Caco-2 (cell line): ENCODE measurements at places on chromosomes 3 and 15.
A peak's percentile ranks its signal among the peaks of the same experiment; 100 is the strongest.

- no peaks in the 10 kb centered on the region for H3K27me3 ChIP-seq
- H3K27ac ChIP-seq, result no peak overlapping the region
- H3K4me1 ChIP-seq, result peaks cover 32% of the 10 kb centered on the region
- H3K36me3 ChIP-seq, result no peaks in the 10 kb centered on the region
- no peak for DNase-seq
Observed at GRCh38 chr3:161393310-161393709, 22.0 kb upstream of the SPTSSB start.

- H3K36me3 ChIP-seq, result no peaks in the 10 kb centered on the region
- no peaks in the 10 kb centered on the region for H3K27me3 ChIP-seq
- no peak overlapping the region for H3K4me3 ChIP-seq
Observed at GRCh38 chr3:182726258-182727142, 66.8 kb upstream of the ATP11B start.

GRCh38 chr3:164377466-164377865 lies 700.8 kb downstream of the SI start:
- H3K27ac ChIP-seq, result no peak overlapping the region
- H3K4me3 ChIP-seq, result no peak overlapping the region
- no peak for DNase-seq

DNA sequence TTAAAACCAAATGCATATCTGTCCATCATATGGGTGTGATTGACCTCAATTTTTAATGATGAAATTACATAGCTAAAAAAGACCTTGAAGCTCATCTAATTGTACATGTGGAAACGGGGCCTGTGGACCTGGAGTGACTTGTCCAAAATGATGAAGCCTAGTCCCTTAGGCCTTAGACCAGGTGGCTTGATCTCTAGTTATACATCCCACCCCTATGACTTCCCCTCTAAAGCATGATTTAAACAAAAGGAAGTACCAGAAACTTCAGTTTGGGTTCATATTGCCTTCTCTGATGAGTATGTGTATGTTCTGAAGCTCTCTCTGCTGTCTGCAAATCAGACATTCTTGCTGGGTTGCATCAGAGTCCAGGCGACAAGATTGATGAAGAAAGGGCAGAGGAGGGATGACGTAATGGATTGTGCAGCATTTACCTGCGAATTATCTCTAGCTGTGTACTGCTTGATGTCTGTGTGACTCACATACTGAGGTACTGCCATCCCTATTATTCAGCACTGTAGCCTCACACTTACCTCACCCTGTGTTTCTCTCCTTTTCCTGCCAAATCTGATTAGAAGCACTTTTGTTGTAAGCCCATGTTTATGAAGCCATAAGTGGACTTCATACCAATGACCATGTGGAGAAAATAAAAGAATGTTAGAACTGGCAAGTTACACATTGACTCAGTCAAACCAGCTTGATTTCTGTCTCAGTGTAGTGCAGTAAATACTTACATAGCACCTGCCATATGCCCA lies 111.5 kb downstream of the FILIP1L start:
- H3K27ac ChIP-seq, result peak overlapping the region; percentile 84
- H3K4me3 ChIP-seq, result no peak overlapping the region
- peaks cover 44% of the 10 kb centered on the region for H3K4me1 ChIP-seq
- peak; percentile 81 for DNase-seq
- H3K36me3 ChIP-seq, result no peaks in the 10 kb centered on the region

- H3K36me3 ChIP-seq, result no peaks in the 10 kb centered on the region
- H3K27ac ChIP-seq, result no peak overlapping the region
- no peaks in the 10 kb centered on the region for H3K4me1 ChIP-seq
- no peak overlapping the region for H3K4me3 ChIP-seq
Observed at GRCh38 chr3:29829340-29829739, 548.5 kb downstream of the RBMS3 start.

DNA sequence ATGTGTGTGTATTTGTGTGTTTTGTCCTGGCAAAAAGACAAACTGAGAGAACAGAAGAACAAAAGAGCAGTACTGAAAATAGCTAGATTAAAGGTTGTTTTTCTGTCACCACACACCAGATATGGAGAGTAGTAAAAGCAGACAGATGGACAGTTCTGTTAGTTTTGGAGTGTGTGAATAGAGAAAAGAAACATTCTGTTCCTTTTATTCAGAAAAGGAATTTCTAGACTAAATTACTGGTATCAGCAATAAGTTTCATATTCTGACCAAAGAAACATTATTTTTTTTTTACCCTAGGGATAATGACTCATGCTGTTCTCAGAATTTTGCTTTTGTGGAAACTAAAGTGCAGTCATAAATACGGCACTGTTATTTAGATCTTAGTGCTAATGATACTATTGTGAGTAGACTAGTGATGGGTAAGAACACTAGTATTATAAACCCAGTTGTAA lies 32.9 kb downstream of the PIK3CA start:
- no peaks in the 10 kb centered on the region for H3K27me3 ChIP-seq
- no peak overlapping the region for H3K4me3 ChIP-seq
- no peaks in the 10 kb centered on the region for H3K4me1 ChIP-seq
- H3K36me3 ChIP-seq, result no peaks in the 10 kb centered on the region
- no peak overlapping the region for H3K27ac ChIP-seq

DNA sequence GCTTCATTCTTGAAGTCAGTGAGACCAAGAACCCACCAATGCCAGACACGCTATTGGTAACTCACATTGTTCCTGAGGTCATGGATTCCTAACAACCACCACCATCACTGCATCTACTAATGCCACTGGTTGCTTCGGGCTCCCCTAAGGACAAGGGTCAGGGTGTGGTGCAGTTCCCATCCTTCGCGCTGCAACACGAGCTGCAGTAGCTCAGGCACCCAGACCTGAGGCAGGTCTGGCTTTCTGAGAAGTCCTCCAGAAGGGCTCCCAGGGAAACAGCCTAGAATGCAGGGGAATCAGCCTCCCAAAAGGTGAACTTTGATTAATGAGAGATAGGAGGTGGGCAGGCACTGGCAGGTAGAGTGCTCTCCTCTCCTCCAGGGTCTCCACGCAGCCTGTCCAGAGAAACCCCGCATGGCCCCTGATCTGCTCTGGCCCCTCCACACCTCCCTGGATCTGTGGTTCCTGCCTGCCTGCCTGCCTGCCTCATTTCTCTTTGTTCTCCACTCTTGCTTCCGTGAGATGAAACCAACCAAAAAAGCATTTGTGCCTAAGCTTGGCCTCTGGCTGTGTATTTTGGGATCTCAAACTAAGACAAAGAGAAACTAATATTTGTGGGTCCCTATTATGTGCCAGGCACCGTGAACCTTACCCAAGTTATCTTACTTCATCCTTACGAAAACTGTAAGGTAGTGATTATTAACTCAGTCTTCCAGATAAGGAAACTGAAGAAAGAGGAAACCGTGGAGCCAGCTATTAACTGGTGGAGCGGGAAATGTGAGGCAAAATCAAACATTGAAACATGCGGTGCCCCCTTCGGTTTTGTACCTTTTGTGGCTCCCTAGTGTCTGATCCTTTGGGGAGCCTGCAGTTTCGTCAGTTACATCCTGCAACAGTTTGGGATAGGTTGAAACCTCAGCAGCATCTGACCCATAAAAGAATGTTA lies 43.9 kb upstream of the USP3 start:
- H3K36me3 ChIP-seq, result no peaks in the 10 kb centered on the region
- H3K4me1 ChIP-seq, result peaks cover 30% of the 10 kb centered on the region
- peak overlapping the region; percentile 98 for H3K27ac ChIP-seq
- DNase-seq, result peak; percentile 63
- no peaks in the 10 kb centered on the region for H3K27me3 ChIP-seq

GRCh38 chr15:98866511-98866910 lies 141.1 kb downstream of the PGPEP1L start:
- H3K27ac ChIP-seq, result peak overlapping the region; percentile 94
- no peaks in the 10 kb centered on the region for H3K27me3 ChIP-seq
- H3K4me3 ChIP-seq, result peak overlapping the region; percentile 71
- peak; percentile 25 for DNase-seq

DNA sequence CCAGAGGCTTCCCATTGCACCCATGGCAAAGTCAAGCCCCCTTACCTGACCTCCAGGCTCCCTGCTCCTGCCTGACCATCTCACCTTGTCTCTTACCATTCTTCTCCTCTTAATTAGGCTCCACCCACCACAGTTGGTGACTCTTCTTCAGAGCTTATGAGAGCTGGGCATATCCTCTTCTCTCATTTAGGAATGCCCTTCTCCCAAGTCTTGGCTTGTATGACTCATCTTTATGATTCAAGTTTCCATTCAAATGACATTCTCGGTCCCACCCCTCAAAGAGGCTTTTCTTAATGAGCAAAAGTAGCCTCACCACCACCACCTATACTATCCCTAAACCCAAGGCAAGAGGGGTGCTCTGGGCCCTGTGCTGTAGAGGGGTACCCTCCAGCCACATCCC lies 55.3 kb upstream of the NUDT16 start:
- no peaks in the 10 kb centered on the region for H3K27me3 ChIP-seq
- no peak overlapping the region for H3K27ac ChIP-seq
- no peak overlapping the region for H3K4me3 ChIP-seq

DNA sequence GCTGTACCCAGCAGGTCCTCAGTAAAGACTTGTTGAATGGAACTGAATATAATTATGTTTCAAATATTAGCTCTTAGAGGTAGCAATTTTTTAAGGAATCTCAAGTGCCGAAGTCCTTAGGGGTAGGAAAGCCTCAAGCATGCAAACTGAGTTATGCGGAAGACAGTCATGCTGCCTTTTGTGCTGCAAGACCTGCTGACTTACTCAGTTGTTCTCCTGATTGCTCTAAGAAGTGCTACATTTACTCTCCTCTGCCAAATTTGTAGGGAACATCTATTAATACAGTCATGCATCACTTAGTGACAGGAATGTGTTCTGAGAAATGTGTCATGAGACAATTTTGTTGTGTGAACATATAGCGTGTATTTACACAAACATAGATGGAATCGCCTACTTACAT lies 325.6 kb upstream of the AZI2 start:
- no peaks in the 10 kb centered on the region for H3K4me1 ChIP-seq
- H3K4me3 ChIP-seq, result no peak overlapping the region
- H3K27ac ChIP-seq, result no peak overlapping the region

DNA sequence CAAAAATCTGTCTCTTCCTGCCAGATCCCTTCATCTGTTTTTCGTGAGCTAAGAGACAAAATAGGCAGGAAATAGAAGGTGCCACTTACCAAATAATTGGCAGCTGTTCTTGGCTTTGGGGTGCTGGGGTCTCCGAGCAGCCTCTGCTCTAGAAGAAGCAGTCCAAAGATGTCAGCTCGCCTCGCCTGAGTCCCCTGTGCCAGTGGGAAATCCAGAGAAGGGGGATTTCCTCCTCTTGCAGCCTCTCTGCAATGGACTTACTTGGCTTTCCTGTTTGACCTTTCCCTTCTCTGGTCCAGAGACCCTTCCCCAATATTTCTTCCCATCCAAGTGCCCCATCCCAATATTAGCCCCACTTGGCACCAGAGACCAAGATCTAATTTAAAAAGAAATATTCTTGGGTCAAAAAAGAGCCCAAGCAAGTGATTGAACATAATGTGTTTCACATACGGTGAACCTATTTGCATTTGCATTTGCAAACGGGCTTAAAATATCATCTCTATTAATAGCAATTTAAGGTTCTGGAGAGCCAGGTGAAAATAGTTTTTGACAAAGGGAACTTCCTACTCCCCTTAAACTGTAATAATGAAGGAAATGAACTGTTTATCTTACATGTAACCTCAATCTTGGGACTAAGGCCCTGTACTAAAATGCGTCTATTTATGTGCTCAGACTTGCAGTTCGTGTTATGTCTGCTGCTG lies 23.2 kb downstream of the CD86 start:
- peaks cover 10% of the 10 kb centered on the region; the same call in 1 of the 2 replicates for H3K4me1 ChIP-seq
- H3K36me3 ChIP-seq, result no peaks in the 10 kb centered on the region
- no peak overlapping the region for H3K27ac ChIP-seq

- H3K36me3 ChIP-seq, result no peaks in the 10 kb centered on the region
- H3K4me1 ChIP-seq, result no peaks in the 10 kb centered on the region
- no peaks in the 10 kb centered on the region for H3K27me3 ChIP-seq
- DNase-seq, result no peak
- no peak overlapping the region for H3K4me3 ChIP-seq
- H3K27ac ChIP-seq, result no peak overlapping the region
Observed at GRCh38 chr3:66762916-66763693, 235.0 kb upstream of the KBTBD8 start.

GRCh38 chr15:50257332-50257731 lies 8.2 kb downstream of the HDC start:
- no peaks in the 10 kb centered on the region for H3K27me3 ChIP-seq
- H3K36me3 ChIP-seq, result no peaks in the 10 kb centered on the region
- H3K27ac ChIP-seq, result no peak overlapping the region
- no peak for DNase-seq
- no peak overlapping the region for H3K4me3 ChIP-seq

DNA sequence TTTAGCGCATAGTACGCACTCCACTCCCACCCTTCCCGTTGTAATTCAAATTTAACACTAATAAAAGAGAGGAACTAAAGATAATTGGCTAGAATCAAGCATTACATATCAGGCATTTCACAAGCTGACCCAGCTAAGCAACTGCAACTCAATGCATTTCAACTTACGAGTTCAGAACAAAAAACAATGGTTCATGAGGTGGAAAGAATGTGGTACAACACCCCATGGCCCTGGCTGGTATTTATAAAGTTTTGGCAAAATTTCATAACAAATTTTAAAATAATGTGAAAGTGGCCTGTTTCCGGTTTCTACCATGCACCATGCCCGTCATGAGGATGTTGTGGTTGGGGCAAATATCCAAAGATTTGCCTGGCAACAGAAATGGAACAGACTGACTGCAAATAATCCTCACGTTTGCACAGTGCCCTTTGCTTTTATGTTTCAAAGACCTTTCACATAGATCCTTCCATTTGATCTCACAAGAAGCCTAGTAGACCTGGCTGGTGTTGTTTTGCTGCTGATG lies 455.3 kb upstream of the NR2F2 start:
- H3K36me3 ChIP-seq, result no peaks in the 10 kb centered on the region
- no peaks in the 10 kb centered on the region for H3K27me3 ChIP-seq
- no peak for DNase-seq
- no peaks in the 10 kb centered on the region for H3K4me1 ChIP-seq
- H3K4me3 ChIP-seq, result no peak overlapping the region
- no peak overlapping the region for H3K27ac ChIP-seq

DNA sequence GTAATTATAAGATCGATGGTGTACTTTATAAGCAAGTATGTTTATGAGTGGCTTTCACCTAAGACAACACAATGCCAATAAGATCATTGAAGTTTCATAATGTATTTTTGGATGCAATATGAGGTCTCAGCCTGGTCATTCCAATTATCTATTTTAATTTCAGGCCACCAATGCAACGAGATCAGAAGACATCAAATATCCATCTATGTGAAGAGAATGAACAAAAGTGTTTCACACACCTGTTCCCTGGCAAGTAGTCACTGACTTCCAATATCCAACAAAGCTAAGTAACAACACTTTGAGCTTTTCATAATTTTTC lies 53.6 kb upstream of the TMCO5A start:
- H3K27me3 ChIP-seq, result no peaks in the 10 kb centered on the region
- H3K27ac ChIP-seq, result no peak overlapping the region
- no peak for DNase-seq
- no peak overlapping the region for H3K4me3 ChIP-seq
- H3K36me3 ChIP-seq, result no peaks in the 10 kb centered on the region

GRCh38 chr15:66178531-66178910 lies 75.0 kb downstream of the MEGF11 start:
- peaks cover 6% of the 10 kb centered on the region; the same call in 1 of the 2 replicates for H3K4me1 ChIP-seq
- H3K4me3 ChIP-seq, result no peak overlapping the region
- no peaks in the 10 kb centered on the region; the same call in none of the 2 replicates for H3K27me3 ChIP-seq
- H3K27ac ChIP-seq, result no peak overlapping the region
- no peak for DNase-seq
